NCI-H187 treated with DMSO at 0.1 percent for 48 hours (cell line): ENCODE measurements at places on chromosomes 1 and 21.
A peak's percentile ranks its signal among the peaks of the same experiment; 100 is the strongest.

DNA sequence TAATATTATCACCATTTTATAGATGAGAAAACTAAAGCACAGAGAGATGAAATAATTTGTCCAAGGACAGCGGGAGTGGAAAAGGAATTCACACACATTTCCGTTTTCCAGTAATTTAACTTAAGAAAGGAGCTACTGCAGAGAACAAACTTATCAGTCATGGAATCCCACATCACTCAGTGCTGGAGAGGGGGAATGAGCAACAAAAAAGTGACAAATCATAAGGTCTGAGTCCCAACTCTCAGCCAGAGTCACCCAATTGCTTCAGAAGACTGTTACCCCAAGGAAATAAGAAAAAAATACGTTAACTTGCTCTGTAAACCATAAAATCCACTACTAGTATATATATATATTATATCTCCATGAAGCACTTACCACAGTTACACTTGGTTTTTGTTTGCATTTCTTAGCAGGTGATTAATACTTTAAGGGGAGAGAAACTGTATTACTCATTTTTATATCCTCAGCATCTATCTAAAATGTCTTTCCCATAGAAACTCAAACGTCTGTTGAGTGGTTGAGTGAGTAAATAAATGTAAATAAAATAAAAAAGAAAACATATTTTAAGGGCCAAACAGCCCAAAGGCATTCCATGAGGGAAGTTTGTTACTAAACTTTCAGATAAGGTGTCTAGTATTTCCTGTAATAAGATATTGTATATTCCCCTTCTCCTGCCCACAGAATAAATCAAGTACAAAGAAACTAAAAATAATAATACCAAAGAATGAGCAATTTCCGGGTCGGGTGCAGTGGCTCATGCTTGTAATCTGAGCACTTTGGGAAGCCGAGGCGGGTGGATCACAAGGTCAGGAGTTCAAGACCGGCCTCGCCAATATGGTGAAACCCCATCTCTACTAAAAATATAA is 76.8 kb downstream of the SLC45A1 start:
- no peak for DNase-seq

DNA sequence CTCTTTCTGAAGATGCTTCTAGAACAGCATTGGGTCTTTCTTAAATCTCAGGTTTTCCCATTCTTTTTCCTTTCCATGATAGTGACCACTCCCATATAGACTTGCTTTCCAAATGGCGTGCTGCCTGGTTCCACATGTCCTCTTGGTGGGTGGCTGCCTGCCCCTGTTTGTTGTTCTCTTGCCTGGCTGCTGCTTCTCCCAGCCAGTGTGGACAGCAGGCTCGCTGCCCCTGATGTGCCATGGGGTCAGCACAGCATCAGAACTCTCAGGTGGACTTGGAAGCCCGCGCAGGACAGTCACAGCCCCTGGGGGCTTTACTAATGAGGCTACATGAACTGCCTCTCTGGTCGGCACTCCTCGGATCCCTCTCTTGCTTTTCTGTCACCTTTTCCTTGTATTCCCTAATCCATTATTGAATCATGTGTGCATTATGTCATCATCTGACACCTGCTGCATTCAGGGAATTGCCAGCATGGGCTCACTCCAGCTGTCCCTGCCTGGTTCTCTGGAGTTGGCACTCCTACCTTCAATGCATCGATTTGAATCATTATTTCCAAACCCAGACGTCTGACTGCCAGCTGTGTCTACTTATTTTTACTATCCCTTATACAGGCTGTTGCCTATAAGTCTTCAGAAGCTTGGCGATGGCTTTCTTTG is 100.5 kb upstream of the COA6 start:
- no peak for DNase-seq

DNA sequence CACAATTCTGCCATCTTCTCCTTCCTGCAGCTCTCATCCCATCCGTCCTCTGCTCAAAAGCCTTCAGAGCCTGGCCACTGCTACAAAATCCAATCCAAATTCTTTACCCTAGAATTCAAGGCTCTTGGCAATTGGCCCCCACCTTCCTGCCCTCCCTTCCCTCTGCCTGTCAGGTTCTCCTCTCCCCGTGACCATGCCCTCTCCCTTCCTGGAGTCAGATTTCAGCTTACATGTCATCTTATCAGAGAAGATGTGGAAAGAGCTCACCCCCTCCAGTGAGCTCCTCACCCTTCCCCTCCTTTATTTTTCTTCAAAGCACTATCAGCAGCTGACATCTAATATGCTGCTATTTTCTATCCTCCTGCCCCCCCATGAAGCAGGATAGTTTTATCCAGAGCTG is 86.9 kb downstream of the GRIK3 start:
- peak; percentile 27 for DNase-seq

DNA sequence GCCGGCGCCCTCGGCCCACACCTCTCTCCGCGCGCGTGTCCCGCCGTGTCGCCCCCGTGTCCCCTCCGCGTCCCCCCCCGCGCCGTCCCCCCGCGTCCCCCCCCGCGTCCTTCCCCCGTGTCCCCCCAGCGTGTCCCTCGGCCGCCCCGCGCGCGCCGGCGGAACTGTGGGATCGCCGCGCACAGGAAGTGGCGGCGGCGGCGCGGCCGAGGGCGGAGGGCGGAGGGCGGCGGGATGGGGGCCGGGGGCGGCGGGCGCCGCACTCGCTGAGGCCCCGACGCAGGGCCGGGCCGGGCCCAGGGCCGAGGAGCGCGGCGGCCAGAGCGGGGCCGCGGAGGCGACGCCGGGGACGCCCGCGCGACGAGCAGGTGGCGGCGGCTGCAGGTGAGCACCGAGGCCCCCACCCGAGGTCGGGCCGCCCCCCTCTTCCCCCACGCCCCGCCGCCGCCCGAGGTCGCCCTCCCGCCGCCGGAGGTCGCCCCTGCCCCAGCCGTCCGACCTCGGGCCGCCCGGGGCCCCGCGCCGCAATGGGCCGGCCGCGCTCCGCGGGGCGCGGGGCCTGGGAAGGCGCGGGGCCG is at the start of gene AGPAT3:
Gene AGPAT3, plus strand, starts transcription at position 262 of the 578 bp plus-strand sequence. CDS start 94,459 bp downstream, outside the sequence.
- no peak for DNase-seq

DNA sequence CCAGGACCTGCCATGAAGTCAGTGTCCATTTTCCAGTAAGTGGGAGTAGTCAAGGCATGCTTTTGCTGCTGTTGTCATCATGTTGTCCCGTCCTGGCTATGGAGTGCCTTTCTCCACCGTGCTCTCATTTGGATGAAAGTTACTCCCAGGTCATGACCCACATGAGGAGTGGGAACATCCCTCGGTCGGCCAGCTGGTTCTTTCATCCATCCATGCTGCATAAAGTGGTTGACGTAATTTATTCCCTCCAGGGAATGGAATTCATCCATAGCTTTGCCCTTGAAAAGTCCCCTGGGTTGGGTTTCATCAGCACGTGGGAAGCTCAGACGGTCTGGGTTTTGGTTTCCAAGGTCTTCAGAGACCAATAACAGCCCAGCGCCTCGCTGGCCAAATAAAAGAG is 11.6 kb downstream of the PLA2G2A start:
- no peak for DNase-seq

GRCh38 chr1:39711104-39711965 is 20.1 kb upstream of the HPCAL4 start:
- DNase-seq, result no peak

GRCh38 chr1:116785006-116785405 is 30.8 kb downstream of the CD2 start:
- no peak for DNase-seq

DNA sequence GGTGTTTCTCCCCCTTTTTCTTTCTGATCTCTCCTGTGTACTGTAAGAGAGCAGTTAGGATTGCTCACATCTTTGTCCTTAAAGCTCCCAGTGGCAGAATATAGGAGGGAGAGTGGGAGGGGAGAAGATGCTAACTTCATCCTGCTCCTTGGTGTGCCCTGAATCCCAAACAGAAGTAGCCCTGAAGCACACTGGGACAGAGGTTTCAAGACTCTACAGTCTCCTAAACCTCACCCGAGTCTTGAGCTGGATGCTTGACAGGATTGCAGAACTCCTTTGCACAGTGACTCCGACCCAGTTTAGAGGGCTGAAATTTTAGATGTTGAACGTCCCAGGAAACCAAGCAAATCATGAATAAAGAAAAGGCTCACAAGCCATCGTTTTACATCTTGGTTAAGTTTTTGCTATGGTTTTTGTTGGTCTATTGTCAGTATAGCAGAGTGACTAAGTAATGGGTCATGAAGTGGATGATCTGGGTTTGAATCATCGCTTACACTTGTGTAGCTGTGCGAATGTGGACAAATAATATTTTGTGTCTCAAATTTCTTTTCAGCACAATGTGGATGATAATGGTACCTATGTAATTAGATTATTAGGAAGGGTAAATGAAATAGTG is 37.5 kb downstream of the XCL2 start:
- DNase-seq, result no peak

- DNase-seq, result no peak
These were observed 244.6 kb upstream of the NEGR1 start for GRCh38 chr1:72526926-72527325.

DNA sequence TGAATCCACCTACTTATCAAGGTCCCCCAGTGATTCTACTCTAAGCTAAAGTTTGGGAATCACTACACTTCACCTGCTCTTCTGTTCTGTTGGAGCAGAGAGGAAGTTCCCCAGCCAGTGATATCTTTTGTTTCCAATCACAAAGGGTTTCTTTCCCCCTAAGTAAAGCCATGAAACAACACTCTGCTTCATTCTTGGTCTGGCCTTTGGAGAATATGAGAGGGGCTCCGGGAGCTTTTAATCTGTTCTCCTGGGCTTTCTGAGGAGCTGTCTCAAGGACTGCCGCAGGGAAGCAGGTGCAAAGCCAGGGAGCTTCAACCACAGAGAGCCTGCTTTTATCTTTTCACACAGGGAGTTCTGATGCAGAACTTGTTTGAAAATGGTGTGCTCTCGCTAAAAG is 10.1 kb upstream of the SLAMF9 start:
- peak; percentile 43 for DNase-seq

GRCh38 chr1:147627435-147628110 is 42.8 kb downstream of the ACP6 start:
- DNase-seq, result no peak

- DNase-seq, result no peak
These were observed 323.5 kb downstream of the RRAGC start for GRCh38 chr1:38536089-38536488.

DNA sequence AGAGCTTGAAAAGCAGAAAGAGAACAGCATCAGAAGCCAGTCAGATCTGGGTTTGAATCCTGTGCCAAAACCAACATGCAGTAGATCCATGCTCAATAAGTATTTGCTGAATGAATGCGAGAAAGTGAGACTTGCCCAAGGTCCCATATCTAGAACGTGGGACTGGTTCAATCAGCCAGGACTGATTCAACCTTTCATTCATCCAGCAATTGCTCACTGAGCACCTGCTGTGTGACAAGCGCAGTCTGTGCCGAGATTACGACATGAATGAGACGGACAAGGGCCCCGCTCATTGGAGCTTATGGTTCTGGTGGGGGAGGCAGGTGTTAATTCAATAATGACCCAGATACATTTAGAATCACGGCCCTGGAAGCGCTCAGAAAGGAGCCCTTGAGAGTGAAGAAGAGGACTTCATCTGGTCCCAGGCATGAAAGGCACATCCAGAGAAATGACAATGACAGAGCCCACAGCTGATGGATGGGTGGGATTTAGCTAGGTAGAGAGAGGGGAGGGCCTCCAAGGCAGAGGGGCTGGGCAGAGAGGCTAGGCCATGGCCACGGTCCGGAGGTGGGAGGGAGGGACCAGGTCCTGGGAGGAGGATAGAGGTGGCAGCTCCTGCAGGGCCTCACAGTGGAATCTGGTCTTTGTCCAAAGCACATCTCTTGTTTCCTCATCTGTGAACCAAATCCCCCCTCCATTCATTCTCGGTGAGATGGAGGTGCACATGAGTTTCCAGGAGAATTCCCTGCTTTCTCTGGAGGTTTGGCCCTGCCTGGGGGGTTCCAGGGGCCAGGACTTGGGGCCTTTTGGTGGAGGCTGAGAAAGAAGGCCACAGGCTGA is 4.2 kb upstream of the FAM131C start:
- no peak for DNase-seq

- DNase-seq, result no peak
These were observed 15.4 kb upstream of the BTG2 start for GRCh38 chr1:203289982-203290260.

DNA sequence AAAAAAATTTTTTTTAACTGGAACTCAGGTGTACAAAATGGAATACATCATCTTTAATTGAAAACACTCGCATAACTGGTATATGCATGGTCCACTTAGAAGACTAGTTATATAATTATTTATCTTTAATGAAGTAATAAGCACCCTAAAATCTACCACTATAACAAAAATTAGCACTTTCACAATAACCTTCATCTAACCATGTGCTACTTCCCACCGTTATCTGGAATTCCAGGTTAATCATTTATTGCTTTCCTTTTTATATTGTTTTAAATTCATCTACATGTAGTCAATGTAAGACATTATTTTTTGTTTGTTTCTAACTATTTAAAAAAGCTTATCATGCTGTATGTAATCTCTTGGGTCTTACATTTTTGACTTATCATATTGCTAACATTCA is 39.0 kb downstream of the GDAP2 start:
- DNase-seq, result no peak

DNA sequence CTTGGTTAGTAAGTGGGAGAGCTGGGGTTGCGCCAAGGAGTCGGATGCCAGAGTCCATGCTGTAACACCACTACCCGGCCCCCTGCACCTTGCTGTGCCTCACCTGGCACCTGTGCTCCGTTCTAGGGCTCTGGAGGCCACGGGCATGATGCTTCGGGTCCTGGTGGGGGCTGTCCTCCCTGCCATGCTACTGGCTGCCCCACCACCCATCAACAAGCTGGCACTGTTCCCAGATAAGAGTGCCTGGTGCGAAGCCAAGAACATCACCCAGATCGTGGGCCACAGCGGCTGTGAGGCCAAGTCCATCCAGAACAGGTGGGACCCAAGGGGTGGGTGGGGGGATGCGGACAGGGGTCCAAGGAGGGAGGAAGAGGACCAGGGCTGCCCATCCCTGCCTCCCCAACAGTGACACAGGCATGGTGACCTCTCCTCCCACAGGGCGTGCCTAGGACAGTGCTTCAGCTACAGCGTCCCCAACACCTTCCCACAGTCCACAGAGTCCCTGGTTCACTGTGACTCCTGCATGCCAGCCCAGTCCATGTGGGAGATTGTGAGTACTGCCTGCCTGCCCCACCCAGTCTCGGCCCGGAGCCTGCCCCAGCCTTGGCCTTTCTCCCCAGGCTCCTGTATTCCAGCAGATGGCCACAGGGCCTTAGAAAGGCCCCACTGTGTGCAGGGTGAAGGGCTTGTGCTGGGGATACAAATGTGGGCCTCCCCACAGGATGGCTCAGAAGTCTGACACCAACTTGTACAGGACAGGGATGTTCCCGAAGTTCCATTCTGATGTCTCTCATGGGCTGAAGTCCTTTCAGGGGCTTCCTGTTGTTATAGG is 9.6 kb upstream of the HTR6 start:
- DNase-seq, result no peak

DNA sequence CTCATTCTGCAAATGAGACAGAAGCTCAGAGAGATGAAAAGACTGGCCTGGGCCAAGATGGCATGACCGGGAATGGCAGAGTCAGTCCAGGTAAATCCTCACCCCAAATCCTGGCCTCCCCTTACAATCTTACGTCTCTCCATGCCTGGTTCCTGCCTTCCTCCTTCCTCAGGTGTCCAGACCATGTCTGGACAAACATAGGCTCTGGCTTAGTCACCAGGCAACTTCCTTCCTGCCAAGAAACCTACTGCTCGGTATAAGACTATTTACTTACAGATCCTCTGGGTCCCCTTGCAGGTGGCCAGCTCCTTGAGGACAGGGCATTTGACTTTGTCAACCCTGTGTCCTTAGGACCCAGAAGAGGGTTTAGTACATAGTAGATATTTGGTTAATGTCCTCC is 69.4 kb upstream of the ROR1 start:
- DNase-seq, result no peak

- no peak for DNase-seq
These were observed 26.4 kb upstream of the FMO1 start for GRCh38 chr1:171221665-171222591.

GRCh38 chr21:33394260-33394659 is 9.0 kb upstream of the IFNGR2 start:
- DNase-seq, result no peak
